ENCODE measurements at places on chromosomes 5 and 9.

GRCh38 chr9:73121375-73121935 is 30.2 kb upstream of the ANXA1 start:
- no peak for DNase-seq

DNA sequence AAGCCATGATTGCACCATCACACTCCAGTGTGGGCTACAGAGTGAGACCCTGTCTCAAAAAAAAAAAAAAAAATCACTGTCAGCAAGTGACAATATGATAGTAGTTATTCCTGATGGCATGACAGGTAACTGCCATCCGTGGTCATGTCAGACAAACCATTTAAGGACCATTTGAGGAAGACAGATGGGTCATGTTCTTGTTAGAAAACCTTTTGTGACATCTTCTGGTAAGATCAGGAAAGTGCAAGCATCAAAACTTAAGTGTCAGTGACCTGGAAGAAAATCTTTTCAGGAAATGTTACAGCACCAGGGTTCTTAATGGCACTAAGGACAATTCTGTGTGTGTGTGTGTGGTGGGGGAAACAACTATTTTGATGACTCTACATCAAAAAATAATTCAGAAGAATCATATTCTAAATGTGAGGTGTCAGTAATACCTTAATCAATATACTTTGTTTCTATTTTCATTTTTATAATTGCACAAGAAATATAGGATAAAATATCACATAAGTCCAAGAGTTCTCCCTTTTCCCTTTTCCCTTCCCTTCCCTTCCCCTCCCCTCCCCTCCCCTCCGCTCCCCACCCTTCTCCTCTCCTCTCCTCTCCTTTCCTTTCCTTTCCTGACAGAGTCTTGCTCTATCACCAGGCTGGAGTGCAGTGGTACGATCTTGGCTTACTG is 17.8 kb downstream of the SLC38A9 start:
- DNase-seq: no peak

GRCh38 chr5:180642779-180643178 is 6.6 kb downstream of the FLT4 start:
- no peak for DNase-seq

GRCh38 chr5:1786621-1787471 is 12.8 kb downstream of the MRPL36 start:
- no peak for DNase-seq

DNA sequence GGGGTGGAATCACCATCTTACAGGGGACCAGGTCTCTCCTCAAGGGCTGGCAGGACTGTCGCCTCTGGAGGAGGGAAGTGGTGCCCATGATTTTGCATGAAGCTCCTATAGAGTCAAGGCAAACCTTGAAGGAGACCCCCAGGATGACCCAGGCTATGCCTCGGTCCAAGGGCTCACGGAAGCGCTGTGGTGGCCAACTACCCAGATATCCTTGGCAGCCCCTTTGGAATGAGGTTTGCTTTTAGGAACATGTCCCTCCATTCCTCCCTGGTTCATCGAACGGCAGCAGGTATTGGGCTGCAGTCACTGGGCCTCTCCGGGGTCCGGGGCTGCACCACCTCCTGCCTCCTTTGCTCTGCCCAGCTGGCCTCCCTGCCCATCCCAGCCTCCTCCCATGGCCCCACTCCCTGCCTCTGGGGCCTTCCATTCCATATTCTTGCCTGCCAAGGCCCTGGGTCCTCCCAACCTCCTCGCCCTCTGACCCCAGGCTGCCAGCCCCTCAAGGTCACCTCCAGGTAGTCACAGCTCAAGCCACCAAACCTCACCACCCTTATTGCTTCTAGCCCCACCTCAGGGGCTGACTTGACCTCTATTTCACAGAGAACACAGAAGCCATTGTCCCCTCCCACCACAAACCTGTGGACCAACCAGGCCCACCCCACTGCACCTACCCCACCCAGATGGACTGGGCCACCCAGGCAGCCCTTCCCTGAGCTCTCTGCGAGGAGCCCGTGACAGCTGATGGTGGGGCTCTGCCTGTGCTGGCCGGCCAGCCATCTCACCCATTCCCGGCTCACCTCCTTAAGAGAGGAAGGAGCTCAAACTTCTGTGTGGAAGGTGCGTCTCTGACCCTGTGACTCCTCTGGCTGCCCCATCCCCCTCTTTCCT is 3.6 kb upstream of the IL3 start:
- no peak for DNase-seq

DNA sequence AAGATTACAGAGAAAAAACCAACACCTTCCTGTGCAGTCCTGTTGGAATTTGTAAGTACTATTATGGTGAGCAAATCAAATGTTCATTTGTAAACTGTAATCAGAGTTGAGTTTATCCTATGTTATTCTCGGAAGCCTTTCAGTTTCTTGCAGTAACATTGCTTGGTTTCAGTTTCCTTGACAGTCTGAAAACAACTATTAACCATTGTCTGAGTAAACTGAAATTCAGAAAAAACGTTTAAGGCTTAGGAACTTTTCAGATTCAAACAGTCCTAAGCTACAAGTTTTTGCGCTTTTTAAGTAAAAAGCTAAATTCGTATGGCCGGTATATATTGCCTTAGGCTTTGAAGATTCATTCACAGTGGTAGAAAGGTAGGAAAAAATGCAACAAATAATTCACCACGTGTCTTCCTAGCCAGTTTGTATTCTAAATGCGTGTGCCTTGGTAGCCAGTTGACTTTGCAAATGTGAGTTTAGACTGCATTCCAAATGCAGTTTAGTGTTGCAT is 2.5 kb downstream of the GPBP1 start:
- DNase-seq: no peak

DNA sequence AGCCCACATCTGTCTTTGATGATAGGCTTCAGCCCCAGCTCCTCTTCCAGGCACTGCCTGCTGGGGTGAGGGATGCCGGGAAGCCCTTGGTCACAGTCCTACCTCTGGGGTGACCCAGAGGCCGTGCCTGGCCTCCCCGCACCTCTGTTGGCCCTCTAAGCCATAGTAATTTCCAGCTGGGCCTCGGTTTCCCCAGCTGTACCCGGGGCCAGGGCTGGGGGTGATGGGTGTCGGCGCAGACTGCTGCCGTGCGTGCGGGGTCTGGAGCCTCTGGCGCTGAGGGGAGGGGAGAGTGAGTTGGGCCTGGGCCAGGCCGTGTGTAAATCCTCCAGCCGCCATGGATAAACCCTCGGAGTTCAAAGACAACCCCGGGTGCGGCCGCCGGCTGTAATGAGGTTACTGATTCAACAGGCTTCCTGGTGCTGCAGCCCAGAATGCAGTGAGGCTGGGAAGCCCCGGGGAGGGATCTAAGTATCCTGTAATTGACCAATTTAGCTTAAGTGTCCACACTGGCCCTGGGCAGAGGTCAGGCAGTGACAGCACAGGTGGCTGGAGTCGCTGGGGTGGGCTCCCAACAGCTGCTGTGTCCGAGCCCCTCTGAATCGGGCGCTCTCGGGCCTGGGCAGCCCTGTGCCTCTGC is 7.1 kb downstream of the RXRA start:
- peak; percentile 18 for DNase-seq

GRCh38 chr9:105419816-105420597 is 27.8 kb upstream of the FSD1L start:
- no peak for DNase-seq

DNA sequence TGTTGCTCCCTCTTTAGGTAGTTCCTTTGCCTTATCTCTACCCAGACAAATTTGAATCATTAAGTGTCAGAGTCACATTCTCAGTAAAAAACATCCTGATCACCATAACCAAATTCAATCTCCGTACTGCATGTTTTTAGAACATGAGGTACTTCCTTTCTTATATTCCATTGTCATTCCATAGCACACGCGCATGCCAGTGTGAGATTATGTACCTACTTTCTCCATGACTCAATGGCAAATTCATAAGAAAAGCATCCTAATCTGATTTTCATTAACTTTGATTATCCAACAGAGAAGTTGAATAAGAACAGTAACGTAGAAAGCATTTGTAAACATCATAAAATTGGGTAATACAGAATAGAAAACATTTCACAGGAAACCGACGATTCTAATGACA is 1118.6 kb upstream of the CDH9 start:
- no peak for DNase-seq

DNA sequence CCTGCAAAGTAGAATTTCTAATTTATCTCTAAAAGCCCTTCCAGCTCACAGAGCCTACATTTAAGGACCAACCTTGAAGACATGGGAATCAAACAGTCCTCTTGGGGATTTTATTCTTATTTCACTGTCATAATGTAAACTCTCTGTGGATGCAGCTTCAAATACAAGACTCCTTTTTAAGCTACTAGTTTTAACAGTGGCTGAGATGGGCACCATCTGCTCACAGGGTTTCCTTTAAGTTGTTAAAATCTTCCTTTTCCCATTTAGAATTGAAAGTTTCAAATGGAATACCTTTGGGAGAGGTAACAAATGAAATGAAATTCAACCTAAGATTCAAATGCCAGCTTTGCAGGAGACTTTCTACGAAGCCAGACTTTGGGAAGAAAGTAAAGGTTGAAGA is 243.7 kb downstream of the GLIS3 start:
- DNase-seq: no peak

DNA sequence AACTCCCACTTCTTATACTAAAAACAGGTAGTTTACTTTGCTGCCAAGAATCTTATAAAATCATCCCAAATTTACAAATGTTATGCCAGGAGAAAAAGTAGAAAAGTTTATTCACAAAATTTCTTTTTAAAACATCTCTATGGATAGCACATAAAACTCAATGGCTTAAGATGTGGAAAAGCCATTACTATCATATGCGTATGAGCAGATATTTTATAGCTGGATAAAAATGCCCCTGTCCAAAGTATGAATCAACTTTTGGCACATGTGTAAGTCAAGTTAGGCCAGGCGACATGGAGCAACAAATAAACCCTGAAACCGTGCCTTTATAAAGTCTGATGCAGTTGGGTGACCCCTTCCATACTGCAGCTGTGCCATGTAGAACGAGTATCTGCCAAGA is 38.6 kb upstream of the FBP1 start:
- DNase-seq: no peak

All from NCI-H1092 (cell line).